Stimulated activated CD8-positive, alpha-beta memory T cell treated with anti-CD3 and anti-CD28 coated beads, Interleukin-7, amount 100 ng/mL, for 4 hours (primary cell): ENCODE measurements at places on chromosomes 11 and 22.

GRCh38 chr22:32628628-32629572 is 154.3 kb downstream of the FBXO7 start:
- DNase-seq, result no peak

DNA sequence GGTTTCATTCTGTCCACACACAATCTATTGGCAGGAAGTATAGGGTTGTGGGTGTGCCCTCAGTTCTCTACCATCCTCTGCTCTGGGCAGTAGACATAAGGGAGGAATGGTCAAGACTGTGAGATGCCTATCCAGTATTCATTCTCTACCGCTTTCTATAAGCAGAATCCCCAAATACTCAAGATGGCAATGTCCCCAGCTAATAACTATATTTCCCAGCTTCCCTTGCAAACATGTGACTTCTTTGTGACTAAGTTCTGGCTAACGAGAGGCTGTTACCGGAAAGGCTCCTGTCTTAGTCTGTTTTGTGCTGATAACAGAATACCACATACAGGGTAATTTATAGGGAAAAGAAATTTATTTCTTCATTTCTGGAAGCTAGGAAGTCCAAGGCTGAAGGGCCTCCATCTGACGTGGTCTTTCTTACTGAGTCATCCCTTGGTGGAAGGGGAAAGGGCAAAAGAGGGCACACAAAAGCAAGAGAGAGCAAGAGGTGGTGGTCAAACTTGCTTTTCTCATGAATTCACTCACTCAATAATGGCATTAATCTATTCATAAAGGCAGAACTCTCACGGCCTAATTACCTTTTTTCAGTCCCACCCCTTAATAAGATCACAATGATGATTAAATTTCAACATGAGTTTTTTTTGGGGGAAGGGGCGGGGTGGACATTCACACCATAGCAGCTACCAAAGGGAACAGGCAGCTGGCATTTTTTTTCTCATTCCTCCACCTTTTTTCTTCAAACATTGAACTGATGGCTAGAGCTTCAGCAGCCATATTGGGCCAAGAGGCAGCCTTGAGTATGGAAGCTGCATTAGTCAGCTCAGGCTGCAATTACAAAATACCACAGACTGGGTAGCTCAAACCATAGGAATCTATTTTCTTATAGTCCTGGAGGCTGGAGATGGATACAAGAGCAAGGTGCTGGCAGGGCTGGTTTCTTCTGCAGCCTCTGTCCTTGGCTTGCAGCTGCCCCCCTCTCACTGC is 109.7 kb upstream of the OR9Q1 start:
- DNase-seq, result no peak

DNA sequence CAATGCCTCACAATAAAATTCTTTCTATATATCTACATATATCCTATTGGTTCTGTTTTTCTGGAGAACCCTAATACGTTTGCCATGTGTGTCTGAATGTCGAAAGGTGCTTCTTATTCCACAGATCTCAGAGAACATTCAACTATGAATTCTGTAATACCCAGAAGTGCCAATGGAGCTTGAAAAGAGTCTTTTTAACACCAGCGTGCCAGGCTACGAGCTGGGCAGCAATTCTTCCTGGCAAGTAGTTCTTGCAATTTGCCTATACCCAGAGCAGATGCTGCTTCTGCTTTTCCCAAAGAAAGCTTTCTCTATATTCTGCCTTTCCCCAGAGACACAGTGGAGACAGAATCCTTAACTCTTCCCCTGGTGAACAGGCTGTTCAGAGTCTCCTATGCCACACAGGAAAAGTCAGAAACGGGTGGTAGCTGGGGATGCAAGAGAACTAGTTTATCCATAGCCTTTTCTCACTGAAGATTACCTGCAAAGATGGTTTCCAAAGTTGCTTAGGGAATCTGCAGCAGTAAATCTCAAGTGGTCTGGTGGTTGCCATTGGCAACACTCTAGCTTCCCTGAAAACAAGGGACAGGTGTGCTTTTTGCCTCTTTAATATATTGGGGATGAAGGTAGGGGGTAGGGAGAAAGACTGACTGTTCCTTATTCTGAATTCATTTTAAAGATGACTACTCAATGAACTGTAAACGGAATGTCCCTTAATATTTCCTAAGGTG is 16.8 kb upstream of the PAFAH1B2 start:
- DNase-seq, result no peak

- no peak for DNase-seq
Measured at GRCh38 chr22:31897842-31898805, 46.2 kb upstream of the YWHAH start.

DNA sequence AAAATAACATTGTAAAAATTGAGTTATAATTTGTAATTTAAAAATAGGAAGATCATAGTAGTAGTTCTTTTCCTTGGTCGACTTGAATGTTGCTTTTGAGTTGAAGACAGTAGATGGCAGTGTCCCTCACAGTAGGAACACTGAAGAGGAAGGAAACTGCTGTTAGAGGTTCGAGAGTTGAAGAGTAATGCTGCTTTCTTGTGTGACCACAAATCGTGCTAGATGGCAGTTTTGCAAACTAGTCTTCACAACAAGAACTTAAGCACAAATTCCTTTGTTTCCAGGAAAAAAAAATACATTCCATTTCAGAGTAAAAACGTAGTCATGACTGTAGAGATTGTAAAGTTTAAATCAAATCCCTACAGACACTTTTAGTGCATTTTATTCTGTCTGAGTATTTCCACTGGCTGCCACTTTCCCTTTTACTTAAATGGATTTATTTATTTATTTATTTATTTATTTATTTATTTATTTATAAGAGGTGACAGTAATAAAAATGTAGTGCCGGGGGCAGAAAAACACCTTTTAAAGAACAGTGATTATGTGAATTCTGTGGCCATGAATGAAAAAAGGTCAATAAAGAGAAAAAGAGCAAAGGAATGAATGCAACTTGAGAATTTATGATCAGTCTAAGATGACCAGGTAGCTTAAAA is 54.6 kb downstream of the SPECC1L start:
- DNase-seq, result peak; percentile 5

GRCh38 chr22:20156611-20157429 is 6.0 kb upstream of the CCDC188 start:
- DNase-seq, result peak; percentile 80

DNA sequence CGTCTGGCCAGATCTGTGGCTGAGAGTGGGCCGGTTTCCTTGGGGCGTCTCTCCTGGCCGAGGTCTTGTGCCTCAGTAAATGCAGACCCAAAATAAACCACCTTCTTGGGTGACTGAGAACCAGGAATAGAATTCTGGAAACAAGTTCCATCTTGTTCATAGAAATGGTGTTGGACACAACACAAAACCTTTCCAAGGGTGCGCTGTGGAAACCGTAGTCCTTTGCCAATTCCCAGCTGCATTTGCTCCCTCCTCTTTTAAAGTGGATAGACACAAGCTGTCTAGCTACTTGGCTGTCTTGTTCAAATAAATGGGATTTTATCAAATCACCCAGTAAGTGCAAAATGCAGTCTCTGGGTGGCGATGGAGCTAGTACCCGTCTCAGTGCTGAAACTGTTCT is 300.2 kb downstream of the SHANK2 start:
- no peak for DNase-seq

- DNase-seq, result no peak
Measured at GRCh38 chr11:44426958-44427357, 117.0 kb upstream of the ALX4 start.

DNA sequence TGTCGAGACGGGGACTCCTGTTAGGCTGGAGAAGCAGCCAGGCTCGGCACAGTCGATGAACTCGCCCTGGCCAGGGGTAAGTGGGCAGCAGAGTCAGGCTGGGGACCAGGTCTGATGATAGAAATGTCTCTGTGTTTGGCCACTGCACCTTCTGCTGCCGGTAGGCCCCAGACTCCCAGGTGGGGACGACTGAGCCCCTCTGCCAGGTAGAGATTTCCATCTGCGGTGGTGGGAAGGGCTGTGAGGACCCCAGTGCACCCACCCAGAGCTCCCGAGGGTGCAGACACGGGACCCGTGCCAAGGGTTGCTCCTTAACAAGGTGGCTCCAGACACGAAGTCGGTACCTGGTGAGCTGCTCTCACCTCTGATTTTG is 862.5 kb downstream of the TBC1D22A start:
- DNase-seq, result no peak

- no peak for DNase-seq
Measured at GRCh38 chr22:30017375-30018223, 62.7 kb upstream of the HORMAD2 start.

GRCh38 chr11:70365544-70365927 is 32.8 kb upstream of the CTTN start:
- no peak for DNase-seq

DNA sequence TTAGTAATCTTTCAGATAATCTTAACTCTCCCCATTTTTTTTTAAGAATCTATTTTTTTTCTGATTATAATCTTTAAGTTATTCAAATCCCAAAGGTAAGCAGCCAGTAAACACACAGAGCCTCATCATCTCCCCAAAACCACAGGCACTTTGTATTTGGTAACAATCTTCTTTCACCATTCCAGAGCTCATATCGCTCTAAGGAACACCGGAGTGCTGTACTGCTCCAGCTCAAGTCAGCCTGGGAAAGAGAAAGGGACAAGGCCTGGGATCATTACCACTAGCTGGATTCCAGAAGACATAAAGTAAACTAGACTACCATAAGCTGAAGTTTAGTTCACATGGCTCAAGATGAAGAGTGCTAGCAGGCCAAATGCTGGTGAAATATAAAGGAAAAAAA is 73.0 kb upstream of the APOA1 start:
- no peak for DNase-seq

GRCh38 chr11:130454491-130455252 is 6.2 kb downstream of the ADAMTS15 start:
- no peak for DNase-seq

GRCh38 chr22:47042861-47043496 is 280.5 kb downstream of the TBC1D22A start:
- no peak for DNase-seq

GRCh38 chr22:22080270-22080669 is 97.7 kb upstream of the TOP3B start:
- DNase-seq, result no peak

GRCh38 chr11:61350336-61350735 is 11.3 kb downstream of the CYB561A3 start:
- DNase-seq, result no peak

DNA sequence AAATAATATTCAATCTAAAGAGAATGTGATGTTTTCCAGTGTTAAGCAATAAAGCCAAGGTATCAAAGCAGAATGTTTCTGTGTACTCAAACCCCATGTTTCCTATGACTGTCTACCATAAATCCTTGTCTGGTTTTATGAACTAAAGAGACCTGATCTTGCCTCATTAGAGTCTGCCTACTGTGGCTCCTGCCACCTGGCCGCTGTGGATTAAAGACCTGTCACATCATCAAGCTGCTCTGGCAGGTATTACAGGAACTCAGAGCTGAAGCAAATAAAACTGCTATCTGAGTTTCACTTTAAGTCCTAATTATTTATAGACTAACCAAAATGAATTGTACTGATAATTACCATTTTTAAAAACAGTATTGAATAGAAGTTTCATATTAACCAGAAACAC is 207.8 kb upstream of the CCDC90B start:
- DNase-seq, result no peak

DNA sequence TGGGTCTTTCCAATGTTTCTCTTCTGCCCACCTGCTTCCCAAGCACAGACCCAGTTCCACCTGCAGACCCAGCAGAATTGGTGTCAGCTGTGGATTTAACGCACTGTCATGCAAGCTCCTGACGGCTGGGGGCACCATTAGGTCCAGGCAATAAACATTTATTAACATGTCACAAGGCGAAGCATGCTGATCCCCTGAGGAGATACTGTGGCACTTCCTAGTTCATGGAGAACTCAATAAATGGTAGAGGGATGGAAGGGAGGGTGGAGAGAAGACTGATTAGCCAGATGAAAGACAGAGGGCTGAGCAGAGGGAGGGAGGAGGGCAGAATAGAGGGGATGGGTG is 68.3 kb upstream of the TSPAN18 start:
- DNase-seq, result no peak

GRCh38 chr11:63945477-63946163 is 6.8 kb downstream of the NAA40 start:
- DNase-seq, result no peak

DNA sequence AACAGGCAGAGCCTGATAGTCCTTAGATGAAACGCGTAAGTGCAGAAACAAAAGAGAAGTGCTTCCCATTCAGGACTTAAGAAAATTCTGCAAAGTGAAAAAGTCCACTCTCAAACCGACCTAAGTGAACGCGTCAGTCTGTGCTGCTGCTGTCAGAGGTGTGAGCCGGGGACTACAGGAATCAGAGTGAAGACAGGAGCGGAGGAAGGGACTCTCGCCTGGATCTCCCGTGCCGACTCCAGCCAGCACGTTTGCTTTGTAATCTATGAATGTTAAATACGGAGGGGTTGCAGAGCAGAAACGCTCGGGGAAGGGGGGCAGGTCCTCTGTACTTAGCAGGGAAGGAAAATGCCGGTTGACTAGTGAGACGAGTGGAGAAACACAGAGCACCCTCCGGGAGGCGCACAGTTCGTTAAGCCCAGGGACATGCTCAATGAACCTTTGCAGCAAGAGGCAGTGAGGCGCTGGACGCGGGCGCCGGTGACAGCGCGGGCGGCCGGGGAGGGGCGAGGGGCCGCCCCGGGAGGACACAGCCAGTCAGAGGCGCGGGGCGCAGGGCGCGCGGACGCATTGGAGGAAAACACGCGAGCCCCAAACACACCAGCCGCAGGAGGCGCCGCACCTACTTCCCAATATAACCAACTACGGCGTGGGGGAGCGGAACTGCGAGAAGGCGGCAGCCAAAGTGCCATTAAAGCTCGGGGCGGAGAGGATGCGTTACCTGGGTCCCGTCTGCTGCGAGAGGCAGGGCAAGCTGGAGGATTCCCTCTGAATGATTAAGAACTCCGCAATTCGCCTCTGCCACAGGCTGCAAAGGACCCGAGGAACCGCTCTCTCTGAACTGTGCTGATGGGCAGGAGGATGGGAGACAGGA is at the start of gene CNTN5:
Gene CNTN5 (plus strand): TSS at position 598 of the 874 bp plus-strand sequence.
- no peak for DNase-seq

DNA sequence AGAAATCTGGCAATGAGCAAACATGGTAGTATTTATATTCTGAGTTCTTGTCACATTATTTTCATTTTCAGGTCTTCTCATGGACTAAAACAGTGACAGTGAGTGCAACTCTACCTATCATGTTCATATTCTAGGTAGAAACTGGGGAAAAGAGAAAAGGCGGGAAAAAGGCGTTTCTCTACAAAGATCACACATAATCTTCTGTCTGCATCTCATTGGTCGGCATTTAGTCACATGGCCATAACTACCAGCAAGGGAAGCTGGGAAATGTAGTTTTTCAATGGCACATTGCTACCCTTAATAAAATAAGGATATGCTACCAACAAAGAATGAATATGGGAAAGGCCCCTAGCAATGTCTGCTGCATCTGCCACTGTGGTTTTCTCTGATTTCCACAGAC is 57.6 kb upstream of the B3GAT1 start:
- no peak for DNase-seq

DNA sequence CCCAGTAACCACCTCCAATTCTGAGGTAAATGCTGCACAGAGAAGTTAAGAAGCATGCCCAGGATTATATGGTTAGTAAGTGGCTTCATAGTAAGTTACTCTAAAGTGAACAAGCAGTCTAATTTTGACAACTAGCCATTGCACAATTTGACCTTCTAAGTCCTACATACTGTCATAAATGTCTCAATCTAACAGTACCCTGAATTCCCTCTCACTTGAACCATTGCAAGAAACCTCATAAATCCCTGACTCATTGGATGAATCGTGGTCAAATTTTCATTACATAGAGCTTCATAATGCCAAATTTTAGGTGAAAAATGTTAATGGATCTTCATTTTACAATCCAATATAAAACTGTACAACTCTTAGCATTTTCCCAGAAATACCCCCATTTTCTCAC is 217.3 kb upstream of the GRIA4 start:
- no peak for DNase-seq

- no peak for DNase-seq
Measured at GRCh38 chr22:44963832-44964721, 45.7 kb downstream of the PHF21B start.

- DNase-seq, result no peak
Measured at GRCh38 chr22:45212306-45212709, 28.4 kb downstream of the KIAA0930 start.
